ENCODE measurements at places on chromosomes 7 and 10. TPM values are rescaled to one million over a fixed set of nuclear protein-coding genes. Genes with fewer than 3 reads are reported as not detected.

Gene TMEM270
- total RNA-seq, result not detected

Gene SNX8
- total RNA-seq, result 53.0 TPM

Gene NAT16
- 0.15 TPM for total RNA-seq

Gene PROSER2
- 18.9 TPM for total RNA-seq

Gene COBL
- total RNA-seq, result 27.5 TPM

Gene GCK
- total RNA-seq, result 0.86 TPM

Gene ATRNL1
- total RNA-seq, result 12.5 TPM

Gene CUZD1
- not detected for total RNA-seq

Gene MARVELD1
- 32.9 TPM for total RNA-seq

Gene CAMK2G
- 21.7 TPM for total RNA-seq

Gene FBXO24
- 1.6 TPM for total RNA-seq

Gene NET1
- 64.9 TPM for total RNA-seq

Gene CACNA2D1
- 26.8 TPM for total RNA-seq

Gene NUTM2E
- total RNA-seq, result 0.63 TPM

Gene ZNF655
- total RNA-seq, result 52.2 TPM

Gene GPR85
- 0.13 TPM for total RNA-seq

Gene BEND7
- 9.8 TPM for total RNA-seq

Gene FXYD4
- not detected for total RNA-seq

Gene CFAP46
- total RNA-seq, result 9.8 TPM

Gene RBP3
- total RNA-seq, result not detected

Gene IRF5
- 0.53 TPM for total RNA-seq

Gene INMT
- total RNA-seq, result 3.3 TPM

Gene GBX1
- not detected for total RNA-seq

Gene PNLIPRP3
- total RNA-seq, result not detected

Gene GPC2
- 39.3 TPM for total RNA-seq

Gene PRKRIP1
- total RNA-seq, result 47.5 TPM

Gene CDNF
- total RNA-seq, result 0.61 TPM

Gene GALNT17
- total RNA-seq, result 48.4 TPM

Gene DIP2C
- total RNA-seq, result 15.1 TPM

Gene SHH
- 1.6 TPM for total RNA-seq

Gene TUBB8
- total RNA-seq, result 0.50 TPM

Gene FAM241B
- total RNA-seq, result 29.1 TPM

Gene PSD
- total RNA-seq, result 4.2 TPM

Gene GIMAP6
- not detected for total RNA-seq

Gene GJC3
- total RNA-seq, result 0.87 TPM

Gene TACC2
- total RNA-seq, result 24.5 TPM

Gene PLAC9
- total RNA-seq, result 8.8 TPM

All from endodermal cell (in vitro differentiated cells).